Stimulated activated CD4-positive, alpha-beta T cell treated with anti-CD3 and anti-CD28 coated beads, Interleukin-2, amount 100 ng/mL, for 4 hours (primary cell): ENCODE measurements at places on chromosomes 6 and 20.

- DNase-seq, result no peak
These were observed 1.8 kb upstream of the CCND3 start for GRCh38 chr6:41943456-41943855.

DNA sequence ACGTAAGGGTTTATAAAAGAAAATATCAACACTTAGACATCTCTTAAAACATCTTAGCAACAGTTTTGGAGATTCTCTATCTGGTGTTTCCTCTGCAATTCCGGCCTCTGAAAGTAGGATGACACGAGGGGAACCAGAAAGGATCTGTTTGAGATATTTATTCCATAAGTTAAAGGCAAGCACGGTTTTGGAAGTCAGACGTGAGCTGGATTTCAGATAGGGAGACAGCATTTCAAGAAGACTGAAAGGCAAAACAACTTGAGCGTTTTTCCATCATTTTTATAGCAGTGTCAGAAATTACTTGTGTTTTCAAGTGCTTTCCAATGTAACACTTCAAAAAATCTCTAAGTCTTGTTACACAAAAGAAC lies 52.9 kb upstream of the BTN3A2 start:
- no peak for DNase-seq

- no peak for DNase-seq
These were observed 49.0 kb upstream of the TAGAP start for GRCh38 chr6:159093609-159094443.

DNA sequence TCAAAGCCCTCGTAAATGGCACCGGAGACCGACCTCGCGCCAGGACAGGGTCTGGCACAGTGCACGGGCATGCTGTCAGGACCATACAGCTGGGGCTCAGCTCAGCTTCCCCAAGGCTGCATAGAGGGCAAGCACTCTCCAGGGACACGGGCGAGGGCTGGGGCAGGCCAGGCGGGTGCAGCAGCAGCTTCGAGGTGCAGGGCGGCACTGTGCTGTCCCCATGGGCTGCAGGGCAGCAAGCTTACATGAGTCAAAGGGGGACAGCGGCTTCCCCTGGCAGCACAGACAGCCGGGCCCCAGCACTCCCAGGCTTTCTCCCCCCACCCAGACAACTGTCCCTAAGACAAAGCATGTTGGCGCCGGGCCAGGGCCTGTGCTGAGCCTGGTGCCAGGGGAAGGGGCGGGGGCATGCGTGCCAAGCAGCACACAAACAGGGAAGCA lies 25.7 kb downstream of the PSMG4 start:
- DNase-seq, result no peak

GRCh38 chr20:44504402-44505307 lies 17.2 kb downstream of the SERINC3 start:
- DNase-seq, result no peak

- DNase-seq, result no peak
These were observed 273.4 kb upstream of the SASH1 start for GRCh38 chr6:148069256-148069655.

DNA sequence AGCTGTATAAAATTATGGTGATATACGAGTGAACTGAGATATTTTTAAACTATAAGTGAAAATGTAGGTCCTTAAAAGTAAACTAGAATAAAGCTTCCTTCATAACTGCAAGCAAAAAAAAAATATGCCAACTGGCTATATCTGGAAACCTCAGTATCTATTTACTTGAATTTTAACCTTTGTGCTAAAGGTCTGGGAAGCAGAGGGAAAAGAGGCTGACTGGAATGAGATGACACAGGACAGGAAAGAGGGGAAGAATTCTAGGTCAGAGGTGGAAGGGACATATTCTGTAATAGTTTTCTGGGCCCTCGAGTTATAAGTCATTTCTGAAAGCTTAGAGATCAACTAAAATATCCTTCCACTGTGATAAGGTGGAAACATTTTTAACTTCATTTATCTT lies 46.8 kb downstream of the AIG1 start:
- no peak for DNase-seq
